ENCODE measurements at places on chromosomes 3 and 15. TPM values are rescaled to one million over a fixed set of nuclear protein-coding genes. Genes with fewer than 3 reads are reported as not detected.

ERICH6 gene
- total RNA-seq = 0.09 TPM

CKMT1B gene
- total RNA-seq = 0.72 TPM

SEMA3F gene
- total RNA-seq = 6.6 TPM

- no peaks in the 10 kb centered on the region for H3K27me3 ChIP-seq
- DNase-seq = no peak
- peaks cover 16% of the 10 kb centered on the region for H3K4me1 ChIP-seq
Measured at GRCh38 chr3:161409069-161409468, 37.8 kb upstream of the SPTSSB start.

- H3K27me3 ChIP-seq = peaks cover 8% of the 10 kb centered on the region
- H3K36me3 ChIP-seq = no peaks in the 10 kb centered on the region
- DNase-seq = peak; percentile 26
- H3K4me1 ChIP-seq = no peaks in the 10 kb centered on the region
- no peak overlapping the region for H3K4me3 ChIP-seq
- H3K27ac ChIP-seq = no peak overlapping the region
Measured at GRCh38 chr15:76972389-76973361, 22.3 kb upstream of the PSTPIP1 start.

Data from astrocyte (in vitro differentiated cells and primary cell).